Stimulated activated CD8-positive, alpha-beta memory T cell treated with anti-CD3 and anti-CD28 coated beads, Interleukin-7, amount 100 ng/mL, for 4 hours (primary cell): ENCODE measurements at places on chromosomes 1 and 21.

DNA sequence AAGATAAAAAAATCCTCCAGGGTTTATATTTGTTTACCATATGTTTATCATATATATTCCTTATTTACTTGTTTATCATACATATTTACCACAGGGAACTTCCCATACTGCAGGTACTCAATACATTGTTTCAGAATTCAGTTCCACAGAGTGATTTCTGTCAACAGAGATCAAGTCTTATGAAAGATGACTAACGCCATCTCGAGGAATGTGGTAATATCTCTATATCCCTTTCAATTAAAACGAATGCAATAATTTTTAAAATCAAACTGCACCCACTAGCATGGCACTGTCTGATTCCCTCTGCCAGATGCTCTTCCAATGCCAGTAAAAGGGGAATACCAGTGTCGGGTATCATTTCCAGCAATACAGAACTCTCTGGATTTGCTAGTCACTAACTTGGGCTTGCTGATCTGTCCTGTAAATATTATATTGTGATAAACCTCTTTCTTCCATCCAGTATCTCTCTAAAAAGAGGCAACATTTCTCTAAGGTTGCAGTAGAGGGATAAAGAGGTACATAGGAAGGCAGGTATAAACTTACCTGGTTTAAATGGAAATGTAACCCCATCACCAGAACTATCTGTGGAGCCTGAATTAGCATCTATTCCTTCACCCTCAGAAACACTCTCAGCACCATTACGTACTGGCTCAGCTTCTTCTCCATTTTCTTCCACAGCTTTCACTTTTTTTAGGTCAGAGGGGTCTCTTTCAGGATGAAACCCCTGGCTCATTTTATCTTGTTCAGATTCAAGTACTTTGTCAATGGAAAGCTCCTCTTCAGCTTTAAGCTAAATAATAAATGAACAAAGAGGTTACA is 112.3 kb upstream of the HP1BP3 start:
- DNase-seq = no peak

GRCh38 chr1:219492717-219493116 is 120.2 kb downstream of the ZC3H11B start:
- DNase-seq = no peak

DNA sequence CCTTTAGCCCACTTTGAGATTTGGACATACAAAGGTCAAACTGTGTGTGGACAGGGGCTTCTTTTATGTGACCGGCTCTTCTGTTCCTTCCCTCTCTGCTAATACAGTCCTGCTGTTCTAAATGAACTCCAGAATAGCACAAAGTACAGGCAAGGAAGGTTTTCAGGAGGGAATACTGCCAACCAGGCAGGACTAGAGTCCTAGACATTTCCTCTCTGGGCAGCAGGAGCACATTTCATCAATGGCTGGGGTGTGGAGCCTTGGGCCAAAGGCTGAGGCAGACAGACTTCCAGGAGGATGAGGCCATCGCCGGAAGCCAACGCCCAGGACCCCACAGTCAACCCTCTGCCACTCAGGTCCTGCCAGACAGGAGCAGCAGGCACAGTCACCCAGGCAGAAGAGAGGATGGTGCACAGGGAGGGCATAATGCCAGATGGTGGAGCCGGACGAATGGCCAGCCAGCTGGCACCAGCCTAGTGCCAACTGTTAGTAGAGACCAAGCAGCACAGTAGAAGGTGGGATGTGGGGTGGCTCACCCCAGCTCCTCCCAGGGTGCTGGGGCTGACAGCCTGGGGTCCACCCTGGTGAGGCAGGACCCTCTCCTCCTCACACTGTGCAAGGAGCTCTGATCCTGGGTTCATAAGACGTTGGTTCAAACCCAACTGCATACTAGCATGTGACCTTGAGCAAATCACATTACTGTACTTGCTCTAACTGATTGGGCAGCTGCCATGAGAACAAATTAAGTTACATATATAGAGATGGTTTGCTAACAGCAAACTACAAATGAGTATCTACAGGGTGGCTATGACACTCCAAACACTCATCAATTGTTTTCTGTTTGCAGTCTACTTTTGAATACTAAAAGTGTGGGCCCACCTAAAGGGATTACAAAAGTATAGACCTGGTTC is 410.7 kb downstream of the SIPA1L2 start:
- DNase-seq = no peak

DNA sequence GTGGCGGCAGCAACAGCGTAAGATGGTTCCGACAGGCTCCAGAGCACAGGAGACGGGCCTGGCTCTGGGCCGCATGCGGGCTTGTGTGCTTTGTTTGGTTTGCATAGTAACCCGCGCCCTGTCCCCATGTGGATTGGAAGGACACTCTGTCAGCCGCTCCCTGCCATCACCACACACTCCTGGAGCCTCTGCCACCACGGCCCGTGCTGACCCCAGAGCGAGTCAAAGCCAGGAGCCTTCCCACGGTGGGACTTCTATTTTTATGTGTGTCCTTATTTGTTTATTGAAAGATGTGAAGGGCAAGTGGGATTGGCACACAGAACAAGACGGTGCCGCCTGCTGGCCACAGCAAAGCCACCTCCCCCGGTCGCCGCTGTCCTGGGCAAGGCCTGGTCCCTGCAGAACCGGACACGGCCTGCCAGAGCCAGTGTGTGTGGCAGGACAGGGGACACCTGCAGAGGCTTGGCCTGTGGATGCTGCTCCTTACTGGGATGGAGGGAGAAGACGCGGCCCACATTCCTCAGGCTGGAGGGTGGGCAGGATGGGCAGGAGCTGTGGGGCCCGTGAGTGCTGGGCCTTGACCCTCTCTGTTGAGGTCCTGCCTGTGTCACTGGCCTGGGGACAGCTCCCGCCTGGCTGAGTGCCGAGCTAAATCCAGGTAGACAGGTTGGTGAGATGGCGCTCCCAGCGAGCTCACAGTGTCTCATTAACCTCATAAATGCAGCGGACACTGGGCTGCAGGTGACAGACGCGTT is 64.4 kb downstream of the AGPAT3 start:
- DNase-seq = no peak

DNA sequence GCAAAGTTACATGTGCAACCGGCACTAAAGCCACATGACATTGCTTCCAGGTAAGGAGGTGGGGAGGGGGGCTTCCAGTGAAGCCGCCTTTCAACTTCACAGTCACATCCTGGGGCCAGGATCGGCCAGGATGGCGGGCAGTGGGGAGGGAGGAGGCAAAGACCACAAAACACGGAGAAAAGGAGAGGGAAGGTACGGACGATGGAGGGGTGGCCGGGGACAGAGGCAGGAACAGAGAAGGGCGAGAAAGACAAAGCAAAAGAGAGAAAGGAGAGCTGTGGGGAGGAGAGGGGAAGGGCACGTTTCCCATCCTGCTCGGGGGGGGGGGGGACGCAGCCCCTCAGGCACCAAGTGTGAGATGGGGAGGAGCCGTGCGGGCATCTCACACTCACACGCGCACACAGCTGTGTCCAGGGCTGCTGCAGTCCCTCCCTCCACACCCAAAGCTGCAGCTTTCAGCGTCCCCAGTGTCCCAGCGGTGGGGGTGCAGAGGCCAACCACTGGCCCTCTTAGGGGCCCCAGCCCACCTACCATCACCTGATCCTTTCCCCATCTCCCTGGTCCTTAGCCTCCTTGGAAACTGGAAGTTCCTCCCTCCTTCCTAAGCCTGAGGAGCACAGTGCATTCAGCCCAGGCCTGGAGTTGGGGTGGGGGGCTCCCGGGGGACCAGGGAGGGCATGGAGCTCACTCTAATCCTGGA is 2.4 kb downstream of the SH2D5 start:
- no peak for DNase-seq

DNA sequence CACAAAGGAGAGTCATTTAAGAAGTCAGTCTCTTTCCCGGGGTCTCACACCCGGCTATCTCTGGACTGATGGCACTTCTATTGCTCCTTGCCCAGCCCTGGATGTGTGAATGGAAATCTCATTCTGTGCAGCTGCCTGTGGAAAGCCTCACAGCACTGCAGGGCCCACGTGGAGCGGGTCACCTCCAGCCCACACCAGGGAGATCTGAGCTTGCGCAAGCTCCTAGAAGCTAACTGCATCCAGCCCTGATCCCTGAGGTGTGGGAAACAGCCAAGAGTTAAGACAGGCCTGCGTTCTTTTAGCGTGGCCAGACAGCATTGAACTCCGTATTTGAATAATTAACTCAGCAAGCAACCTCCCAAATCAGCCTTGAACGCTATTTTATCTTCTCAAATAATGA is 150.5 kb downstream of the LRIG2 start:
- DNase-seq = no peak

GRCh38 chr1:4972761-4973320 is 318.4 kb downstream of the AJAP1 start:
- no peak for DNase-seq
